Naive thymus-derived CD8-positive, alpha-beta T cell (primary cell): ENCODE measurements at places on chromosomes 7 and 10. TPM values are rescaled to one million over a fixed set of nuclear protein-coding genes. Genes with fewer than 3 reads are reported as not detected.

DNA sequence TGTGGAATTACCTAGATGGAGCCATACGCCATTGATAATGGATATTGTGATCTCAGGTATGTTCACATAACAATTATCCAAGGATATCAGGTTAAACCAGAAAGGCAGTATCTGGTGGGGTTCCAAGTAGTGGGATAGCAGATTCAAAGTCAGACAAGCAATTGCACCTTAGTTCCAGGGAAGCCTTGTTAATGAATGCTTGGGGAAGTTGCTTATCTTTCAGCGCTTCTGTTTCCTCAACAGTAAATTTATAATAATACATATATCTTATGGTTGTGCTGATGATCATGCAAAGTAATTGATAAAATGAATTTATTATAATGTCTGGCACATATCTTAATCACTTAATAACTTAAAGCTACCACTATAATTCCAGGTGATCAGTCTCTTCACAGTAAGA, 290.9 kb downstream of the SUGCT start:
- H3K4me3 ChIP-seq, result no peak overlapping the region
- no peaks in the 10 kb centered on the region for H3K4me1 ChIP-seq
- DNase-seq, result no peak
- peaks cover 2% of the 10 kb centered on the region for H3K36me3 ChIP-seq
- no peaks in the 10 kb centered on the region for H3K27me3 ChIP-seq
- no peak overlapping the region for H3K27ac ChIP-seq

GRCh38 chr7:1421020-1421790, 38.1 kb downstream of the MICALL2 start:
- H3K36me3 ChIP-seq, result no peaks in the 10 kb centered on the region
- H3K4me3 ChIP-seq, result no peak overlapping the region
- peaks cover 11% of the 10 kb centered on the region for H3K4me1 ChIP-seq
- peaks cover 5% of the 10 kb centered on the region for H3K27me3 ChIP-seq
- H3K27ac ChIP-seq, result no peak overlapping the region

Gene EPHB4
- 12.3 TPM for total RNA-seq

- no peaks in the 10 kb centered on the region for H3K27me3 ChIP-seq
- peaks cover 37% of the 10 kb centered on the region for H3K4me1 ChIP-seq
- DNase-seq, result peak; percentile 24
- no peak overlapping the region for H3K4me3 ChIP-seq
- no peak overlapping the region for H3K27ac ChIP-seq
- H3K36me3 ChIP-seq, result no peaks in the 10 kb centered on the region
Observed at GRCh38 chr7:55432939-55433784, 68.0 kb downstream of the LANCL2 start.
